ENCODE measurements at places on chromosomes 6 and 20. TPM values are rescaled to one million over a fixed set of nuclear protein-coding genes. Genes with fewer than 3 reads are reported as not detected.

The ENPP1 gene
- total RNA-seq, result 31.9 TPM

The C20orf144 gene
- total RNA-seq, result 0.11 TPM

The MRAP2 gene
- total RNA-seq, result 4.9 TPM

The C6orf132 gene
- 1.5 TPM for total RNA-seq

The GABRR1 gene
- total RNA-seq, result not detected

Measured in uterine smooth muscle cell (primary cell).